ENCODE measurements at places on chromosomes 4 and X.
A peak's percentile ranks its signal among the peaks of the same experiment; 100 is the strongest.

DNA sequence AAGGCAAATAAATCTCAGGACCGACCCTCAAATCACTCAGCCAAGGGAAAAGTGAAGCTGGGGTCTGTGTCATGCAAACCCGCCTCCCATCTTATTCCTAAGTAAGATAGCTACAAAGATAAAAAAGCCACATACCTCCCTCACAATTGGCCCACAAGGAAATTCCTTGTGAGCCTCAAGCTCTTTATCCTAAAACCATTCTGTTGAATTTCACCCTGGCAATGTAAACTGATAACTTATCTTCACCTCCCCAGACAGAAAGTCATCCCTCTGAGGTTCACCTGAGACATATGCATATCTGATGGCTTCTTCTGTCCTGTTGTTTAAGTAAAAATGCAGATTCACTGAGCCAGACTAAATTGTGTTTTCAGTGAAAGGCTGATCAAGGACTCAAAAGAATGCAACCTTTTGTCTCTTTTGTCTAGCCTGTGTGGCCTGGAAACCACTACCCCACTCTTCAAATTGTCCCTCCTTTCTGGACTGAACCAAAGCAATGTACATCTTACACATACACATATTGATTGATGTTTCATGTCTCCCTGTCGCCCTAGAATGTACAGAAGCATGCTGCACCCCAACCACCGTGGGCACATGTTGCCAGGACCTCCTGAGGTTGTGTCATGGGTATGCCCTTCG, 91.3 kb downstream of the MFAP3L start:
- no peak for DNase-seq

GRCh38 chr4:11640584-11640983, 211.9 kb upstream of the HS3ST1 start:
- no peak for DNase-seq

DNA sequence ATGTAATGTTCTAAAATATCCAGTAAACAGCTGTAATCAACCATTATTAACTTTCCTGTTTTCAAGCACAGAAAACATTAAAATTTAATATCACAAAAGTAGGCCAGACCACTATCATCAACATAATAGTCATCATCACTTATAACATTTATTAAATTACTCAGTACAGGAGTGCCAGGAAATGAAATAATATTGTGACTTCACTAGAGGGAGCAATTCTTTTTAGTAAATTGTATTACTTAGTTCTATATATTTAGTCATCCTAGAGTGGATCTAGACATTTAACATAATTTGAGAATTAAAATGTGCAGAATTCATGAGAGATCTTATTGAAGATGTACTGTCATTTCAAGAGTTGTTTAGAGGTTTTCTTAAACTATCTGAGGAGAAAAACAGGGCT, 33.6 kb downstream of the PITX2 start:
- DNase-seq: no peak

- DNase-seq: no peak
Measured at GRCh38 chr4:851701-852430, 25.9 kb upstream of the CPLX1 start.

GRCh38 chrX:9443327-9443726, 21.5 kb upstream of the TBL1X start:
- no peak for DNase-seq

GRCh38 chrX:136708348-136708747, 60.4 kb downstream of the CD40LG start:
- DNase-seq: no peak

DNA sequence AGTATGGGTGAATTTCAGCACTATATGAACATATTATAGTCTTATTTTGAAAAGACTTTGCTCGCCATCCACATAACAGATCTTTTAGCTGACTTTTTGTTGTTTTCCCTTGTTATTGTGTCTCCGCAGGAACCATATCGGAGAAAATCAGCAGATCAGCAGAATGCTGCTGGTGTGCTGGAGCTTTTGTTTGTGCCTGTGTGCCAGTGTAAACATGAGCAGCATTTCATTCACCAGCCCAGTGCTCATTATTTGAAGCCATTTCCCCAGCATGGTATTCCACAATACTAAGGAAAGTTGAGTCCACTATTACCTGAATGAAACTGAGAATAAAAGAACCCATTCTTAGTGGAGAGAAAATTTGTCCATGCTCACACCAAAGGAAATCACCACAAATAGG, 261.8 kb upstream of the ARX start:
- DNase-seq: no peak

DNA sequence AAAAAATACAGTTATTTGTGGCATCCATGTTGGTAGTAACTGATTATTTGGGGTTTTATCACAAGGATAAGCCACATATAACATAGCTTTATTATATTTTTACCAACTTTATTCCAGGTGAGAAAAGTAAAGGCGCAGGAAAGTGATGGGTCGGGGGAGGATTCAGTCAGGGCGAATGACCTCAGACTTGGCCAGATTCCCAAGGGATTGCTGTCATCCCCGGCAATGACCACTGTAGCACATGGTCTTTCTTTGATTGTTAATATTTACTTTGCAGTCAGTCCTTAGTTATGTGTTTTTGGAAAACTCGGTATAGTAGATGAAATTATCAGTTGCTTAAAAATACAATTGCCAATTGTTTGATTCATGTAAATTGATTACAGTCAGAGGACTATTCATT, 17.6 kb downstream of the GRIA3 start:
- no peak for DNase-seq

DNA sequence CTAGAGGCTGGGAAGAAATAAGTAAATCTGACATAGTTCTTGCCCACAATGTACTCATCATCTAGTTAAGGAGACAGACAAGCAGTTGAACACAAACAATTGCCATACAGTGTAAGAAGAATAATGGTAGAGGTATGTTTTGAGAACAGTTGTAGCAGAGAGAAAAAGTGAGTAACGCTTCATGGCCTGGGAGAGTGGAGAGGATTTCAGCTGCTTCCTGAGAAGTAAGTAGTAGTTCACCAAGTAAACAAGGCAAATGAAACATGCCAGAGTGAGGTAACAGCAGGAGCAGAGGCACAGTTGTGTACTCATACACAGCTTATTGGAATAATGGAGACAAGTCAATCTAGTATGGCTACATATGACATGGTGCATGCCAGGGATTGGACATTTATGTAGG, 53.6 kb upstream of the RAP2C start:
- DNase-seq: no peak

DNA sequence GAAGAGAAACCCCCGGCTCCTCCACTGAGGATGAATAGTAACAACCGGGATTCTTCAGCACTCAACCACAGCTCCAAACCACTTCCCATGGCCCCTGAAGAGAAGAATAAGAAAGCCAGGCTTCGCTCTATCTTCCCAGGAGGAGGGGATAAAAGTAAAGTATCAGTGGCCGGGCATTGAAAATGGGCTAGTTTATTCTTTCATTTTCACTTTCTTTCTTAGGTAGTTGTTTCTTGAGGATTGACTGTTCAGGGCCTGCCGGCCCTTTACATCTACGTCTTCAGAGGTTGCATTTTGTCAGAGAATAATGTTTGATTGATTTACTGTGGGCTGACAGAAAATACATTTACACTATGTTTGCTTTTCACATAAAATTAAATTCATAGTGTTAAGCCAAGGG, 27.1 kb downstream of the PAK3 start:
- peak; percentile 13 for DNase-seq

DNA sequence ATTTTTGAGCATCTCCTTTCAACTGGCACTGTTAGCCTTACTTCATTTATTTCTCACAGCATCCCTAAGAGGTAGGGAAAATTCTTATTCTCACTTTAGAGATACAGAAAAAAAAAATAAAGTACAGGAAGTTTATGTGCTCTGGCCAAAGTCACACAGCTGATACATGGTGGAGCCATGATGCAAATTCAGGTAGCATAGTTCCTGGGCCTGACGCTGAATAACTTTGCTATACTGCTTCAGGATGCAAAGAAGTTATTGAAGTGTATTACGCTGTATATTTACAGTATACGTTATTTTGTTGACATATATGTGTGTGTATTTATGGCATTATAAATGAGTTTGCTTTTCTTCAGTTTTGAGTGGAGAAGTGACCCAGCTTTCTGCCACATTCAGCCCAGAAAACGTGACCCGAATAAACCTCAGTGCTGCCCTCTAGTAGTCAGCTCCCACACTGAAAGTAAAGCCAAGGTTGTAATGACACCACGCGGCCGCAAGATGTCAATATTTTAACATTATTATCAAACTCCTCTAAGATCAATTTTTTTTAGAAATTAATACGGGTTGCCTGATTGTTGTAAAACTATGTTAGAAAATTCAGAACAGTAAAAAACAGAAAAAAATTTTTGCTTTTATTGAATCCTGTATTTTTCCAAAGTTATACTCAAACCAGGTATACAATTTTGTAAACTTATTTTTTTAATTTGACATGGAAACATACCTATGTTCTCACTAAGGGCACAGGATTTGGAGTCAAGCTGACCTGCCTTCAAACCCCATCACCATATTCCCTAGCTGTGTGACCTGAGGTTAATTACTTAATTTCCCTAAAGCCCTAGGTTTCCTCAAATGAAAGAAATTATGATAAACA, 3.8 kb upstream of the GUCY2F start:
- peak; percentile 71 for DNase-seq

- no peak for DNase-seq
Measured at GRCh38 chrX:39381422-39381821, 580.2 kb downstream of the MID1IP1 start.

DNA sequence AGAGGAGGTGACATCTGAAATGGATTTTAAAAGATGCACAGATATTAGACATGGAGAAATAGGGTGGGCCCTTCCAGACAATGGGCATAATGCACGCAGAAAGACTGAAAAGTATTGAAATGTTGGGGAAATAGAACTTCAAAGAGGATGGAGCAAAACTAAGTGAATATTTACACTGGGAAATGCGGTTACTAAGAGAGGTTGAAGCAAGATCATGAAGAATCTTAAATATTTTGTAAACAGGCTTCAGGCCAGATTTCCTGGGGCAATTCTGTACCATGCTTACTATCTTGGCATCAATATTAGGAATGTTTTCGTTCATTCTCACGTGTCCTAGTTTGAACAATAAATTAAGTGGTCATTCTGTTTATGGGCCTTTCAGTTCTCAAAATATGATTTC, 216.3 kb downstream of the ADAMTS3 start:
- DNase-seq: no peak

DNA sequence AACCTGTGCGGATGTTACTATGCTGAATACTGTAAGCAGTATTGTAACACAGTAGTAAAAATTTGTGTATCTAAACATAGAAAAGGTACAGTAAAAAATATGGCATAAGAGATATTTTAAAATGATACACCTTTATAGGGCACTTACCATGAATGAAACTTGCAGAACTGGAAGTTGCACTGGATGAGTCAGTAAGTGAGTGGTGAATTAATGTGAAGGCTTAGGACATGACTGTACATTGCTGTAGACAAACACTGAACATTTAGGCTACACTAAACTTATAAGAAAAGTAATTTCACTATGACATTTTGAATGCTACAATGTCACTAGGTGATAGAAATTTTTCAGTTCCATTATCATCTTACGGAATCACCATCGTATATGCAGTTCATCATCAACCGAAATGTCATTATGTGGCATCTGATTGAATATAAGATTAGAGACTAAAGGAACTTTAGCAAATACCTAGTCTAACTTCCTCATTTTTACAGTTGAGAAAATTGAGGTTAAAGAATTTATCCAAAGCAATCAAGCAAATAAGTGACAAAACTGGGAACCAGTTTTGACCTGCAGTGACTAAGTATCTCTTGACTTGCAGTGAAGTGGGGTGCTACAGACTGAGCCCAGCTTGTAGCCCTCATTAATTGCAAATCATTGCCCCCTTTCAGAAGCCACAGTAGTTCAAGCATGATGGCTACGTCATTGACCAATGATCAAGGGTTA, 55.3 kb downstream of the EGF start:
- no peak for DNase-seq

DNA sequence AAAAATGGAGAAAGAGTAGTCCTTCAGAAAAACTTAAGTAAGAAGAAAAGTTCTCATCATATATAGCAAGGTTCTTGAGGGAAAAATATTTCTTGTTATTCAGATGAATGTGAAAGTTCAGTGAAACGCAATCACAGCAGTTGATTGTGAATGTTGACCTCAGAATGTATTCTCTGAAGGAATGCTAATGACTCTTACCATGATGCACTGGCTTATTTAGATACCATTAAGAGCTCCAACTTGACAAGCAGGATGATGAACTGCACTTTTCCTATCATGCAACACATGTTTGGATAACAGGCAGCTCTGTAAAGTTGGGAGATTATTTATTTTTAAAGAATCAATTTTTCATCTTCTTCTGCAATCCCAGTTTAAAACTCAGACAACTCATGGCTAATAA, 115.5 kb upstream of the MYOZ2 start:
- no peak for DNase-seq

DNA sequence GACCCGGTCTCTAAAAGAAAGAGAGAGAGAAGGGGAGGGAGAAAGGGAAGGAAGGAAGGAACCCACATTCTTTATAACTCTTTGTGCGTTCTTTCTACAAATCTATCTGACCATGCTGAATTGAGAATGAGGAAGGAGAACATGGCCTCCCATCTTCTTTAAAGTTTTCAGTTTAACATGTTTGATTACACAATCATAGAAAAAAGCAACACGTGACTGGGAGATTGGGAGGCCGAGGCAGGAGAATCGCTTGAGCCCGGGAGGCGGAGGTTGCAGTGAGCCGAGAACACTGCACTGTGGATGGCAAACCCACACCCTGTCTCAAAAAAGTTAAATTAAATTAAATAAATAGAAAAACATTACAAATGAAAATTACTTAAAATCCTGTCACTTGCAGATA, 254.5 kb downstream of the RAPGEF2 start:
- DNase-seq: no peak

DNA sequence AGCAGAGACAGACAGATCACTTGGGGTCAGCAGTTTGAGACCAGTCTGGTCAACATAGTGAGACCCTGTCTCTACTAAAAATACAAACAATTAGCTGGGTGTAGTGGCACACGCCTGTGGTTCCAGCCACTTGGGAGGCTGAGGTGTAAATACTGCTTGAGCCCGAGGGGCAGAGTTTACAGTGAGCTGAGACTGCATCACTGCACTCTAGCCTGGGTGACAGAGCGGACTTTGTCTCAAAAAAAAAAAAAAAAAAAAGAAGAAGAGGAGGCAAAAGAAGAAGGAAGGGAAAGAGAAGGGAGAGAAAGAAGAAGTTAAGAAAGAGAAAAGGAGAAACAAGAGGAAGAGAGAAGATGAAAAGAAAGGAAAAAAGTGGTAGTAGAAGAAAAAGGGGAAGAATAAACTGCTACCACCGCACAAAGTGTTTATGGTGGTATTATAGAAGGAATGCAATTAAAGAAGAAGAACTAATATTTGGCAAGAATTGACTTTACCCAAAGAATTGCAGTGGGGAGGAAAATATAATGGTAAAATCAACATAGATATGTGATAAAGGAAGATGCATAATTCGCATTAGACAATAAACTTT, 19.6 kb upstream of the NSUN7 start:
- DNase-seq: no peak

DNA sequence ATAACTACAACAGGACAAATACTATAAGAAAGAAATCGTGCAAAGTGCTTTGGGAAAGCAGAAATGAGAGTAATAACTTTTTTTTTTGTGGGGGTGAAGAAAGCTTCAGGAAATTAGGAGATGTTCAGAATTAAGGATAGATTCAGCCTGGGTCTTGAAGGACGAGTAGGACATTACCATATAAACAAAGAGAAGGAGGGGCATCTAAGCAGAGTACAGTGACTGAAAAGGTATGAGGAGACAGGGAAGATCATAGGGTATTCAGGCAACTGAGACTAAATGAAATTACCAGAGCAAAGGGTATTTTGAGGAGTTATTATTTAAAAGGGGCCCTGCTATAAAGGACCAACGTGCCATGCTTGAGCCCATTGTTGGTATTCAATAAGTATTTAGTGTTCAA, 3.1 kb upstream of the STAP1 start:
- DNase-seq: no peak

Measured in CD4-positive, alpha-beta T cell treated with Interleukin-1 beta for 1 hour (primary cell).